NCI-H1417 treated with DMSO at 0.1 percent for 48 hours (cell line): ENCODE measurements at places on chromosomes 4 and X.

DNA sequence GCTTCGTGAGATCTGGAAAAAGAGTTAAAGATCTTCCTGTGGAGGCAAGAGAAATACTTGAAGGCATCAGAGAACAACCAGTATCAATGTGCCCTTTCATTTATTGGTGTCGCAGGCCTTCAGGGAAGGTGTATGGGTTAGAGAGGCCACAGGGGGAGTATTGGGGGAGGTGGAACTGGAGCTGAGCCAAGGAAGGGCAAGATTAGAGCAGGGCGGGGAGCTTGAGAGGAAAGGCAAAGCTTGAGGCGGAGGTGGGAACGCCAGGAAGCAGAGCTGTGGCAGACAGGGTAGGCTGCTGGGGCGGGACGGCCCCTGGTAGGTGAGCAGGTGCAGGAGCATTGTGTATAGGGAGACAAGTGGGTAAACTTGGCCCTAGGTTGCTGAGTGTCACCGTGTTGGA is 329.9 kb downstream of the ARHGAP10 start:
- no peak for DNase-seq

- no peak for DNase-seq
Measured at GRCh38 chr4:55030589-55030988, 94.8 kb downstream of the KDR start.

GRCh38 chrX:136725441-136726104 is 55.2 kb downstream of the ARHGEF6 start:
- no peak for DNase-seq

DNA sequence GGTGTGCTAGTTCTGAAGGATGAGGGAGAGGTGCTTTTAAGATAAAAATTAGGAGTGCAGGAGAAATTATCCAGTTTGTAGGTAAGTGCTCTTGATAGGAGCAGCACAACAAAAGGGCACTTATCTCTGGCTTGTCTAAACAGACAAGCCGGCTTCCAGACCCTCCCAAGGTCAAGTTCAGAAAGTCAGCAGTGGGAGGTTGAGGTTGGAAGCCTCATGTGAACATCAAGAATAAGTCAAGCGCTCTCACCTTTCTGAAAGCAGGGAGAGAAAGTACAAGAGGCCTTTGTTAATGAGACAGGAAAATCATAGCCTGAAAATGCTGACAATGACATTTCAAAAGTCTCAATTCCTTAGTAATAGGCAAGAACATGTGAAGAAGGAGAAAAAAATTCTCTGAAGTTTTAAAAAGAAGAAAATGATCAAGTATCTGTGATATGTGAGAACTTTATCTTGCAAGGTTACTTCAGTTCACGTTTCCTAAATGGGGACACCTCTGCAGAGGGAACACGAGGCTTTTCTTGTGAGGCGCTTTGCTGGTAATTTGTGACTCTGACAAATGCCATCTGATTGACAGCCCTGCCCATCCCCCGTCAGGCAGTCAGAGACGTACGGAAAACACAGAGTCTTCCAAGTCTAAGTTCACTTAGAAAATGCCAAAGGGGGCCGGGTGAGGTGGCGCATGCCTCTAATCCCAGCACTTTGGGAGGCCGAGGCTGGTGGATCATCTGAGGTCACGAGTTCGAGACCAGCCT is 62.2 kb downstream of the TIGD2 start:
- DNase-seq = no peak

GRCh38 chr4:70654605-70655011 is 11.7 kb downstream of the JCHAIN start:
- DNase-seq = no peak

DNA sequence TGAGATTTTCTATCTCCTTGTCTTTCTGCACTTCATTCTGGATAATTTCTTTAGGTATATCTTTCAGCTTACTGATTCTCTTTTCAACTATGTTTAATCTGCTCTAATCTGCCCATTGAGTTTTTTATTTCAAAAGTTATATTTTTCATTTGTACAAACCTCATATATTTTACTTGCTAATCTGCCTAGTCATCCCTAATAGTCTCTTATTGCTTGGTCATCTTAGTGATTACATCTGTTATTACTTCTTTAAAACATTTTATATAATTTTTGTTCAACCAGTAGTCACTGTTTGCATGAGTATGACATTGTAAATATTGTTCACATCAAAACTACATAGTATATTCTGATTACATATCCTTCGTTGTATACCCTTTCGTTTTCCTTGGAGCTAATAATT is 32.4 kb downstream of the KANTR start:
- DNase-seq = no peak

DNA sequence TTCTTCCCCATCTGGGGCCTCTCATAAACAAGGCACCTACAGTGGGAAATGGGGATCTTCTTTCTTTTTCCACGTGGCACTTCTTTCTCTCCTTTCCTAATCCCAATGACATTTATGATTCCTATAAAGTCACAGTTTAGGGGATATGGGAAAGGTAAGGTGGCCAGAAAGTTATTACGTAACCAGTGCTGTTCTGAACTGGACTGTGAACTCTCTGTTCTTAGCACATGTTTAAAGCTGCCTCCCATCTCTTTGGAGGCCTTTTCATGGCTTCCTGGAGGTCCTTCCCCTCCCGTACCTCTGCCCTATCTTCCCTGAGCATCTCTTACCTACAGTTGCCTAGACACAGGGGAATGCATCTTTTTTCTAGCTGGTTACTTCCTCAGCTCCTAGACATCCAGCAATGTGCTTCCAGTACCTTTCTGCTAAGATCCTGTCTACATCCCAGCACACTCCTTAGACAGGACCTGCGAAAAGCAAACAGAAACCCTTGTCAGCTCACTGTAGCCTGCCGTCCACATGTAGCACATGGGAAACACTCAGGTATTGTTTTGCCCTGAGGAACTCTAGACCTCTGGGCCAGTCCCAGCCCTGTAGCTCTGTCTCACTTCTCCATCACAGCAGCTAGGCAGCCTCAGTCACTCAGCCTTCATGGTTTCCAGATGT is 195.4 kb downstream of the NWD2 start:
- no peak for DNase-seq

GRCh38 chr4:67910585-67910905 is 26.7 kb upstream of the TMPRSS11D start:
- DNase-seq = no peak

DNA sequence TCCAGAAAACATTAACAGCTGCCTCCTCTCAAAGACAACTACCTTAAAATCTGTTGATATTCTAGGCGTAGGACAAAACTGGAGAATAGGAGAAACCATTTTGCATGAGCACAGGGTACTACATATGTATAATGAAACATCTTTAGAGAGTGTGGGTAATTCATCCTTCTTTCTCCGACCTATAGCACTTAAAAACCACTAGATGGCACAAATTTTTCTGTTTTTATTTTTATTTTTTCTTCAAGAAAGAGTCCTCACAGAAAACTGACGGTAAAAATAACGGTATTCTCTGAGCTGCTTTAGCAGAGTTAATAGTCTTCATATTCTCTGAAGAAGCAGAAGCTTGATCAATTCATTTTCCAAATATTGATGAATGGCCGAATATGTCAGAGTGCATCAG is 14.6 kb downstream of the SMIM31 start:
- no peak for DNase-seq

DNA sequence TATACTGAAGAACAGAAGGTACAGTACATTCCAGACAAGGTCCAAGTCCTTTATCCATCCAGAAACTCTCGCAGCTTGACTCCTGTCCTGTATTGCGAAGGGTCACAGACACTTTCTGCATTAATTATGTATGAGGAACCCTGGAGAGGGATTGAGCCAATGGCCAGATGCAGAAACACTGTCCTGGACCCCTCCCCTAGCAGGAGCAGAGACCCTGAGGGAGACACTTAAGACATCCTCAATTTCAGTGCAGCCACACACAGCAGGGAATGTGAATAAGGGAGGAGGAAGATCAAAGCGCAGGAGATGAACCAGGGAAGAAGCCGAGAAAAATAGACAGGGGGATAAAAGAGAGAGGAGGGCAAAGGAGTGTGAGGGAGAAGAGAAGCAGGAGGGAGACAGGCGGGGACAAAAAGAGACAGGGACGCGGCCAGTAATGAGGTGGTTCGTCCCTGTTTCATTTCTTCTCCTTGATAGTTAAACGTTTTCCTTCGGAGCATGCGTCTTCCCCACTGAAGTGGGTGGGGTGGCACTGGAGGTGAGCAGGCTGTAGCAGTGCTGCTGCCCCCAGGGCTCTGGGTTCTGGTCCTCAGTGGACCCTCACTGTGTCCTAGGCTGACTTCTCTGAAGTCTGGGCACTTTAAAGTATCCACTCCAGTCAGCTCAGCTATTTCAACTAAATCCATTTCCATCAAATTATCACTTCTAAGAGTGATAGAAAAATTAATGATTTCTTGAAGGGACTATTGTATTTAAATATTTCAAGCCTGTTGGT is 356.4 kb upstream of the NOCT start:
- no peak for DNase-seq

DNA sequence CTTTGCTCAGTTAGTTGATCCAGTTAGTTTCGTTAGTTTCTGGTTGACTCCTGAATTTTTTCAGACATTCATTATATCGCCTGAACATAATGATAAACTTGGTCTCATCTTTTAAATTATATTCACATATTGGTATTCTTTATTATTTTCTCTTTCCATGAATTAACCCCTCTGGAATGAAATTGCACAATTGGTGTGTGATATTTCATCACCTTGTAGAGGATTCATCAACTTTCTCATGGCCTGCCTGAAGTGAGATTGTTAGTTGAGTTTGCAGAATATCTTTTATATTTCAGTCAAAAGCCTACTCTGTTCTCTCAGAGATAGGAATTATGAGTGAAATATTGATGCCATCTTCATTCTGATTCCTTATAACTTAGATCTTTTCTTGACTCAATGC is 1160.6 kb upstream of the AGA start:
- DNase-seq = no peak

DNA sequence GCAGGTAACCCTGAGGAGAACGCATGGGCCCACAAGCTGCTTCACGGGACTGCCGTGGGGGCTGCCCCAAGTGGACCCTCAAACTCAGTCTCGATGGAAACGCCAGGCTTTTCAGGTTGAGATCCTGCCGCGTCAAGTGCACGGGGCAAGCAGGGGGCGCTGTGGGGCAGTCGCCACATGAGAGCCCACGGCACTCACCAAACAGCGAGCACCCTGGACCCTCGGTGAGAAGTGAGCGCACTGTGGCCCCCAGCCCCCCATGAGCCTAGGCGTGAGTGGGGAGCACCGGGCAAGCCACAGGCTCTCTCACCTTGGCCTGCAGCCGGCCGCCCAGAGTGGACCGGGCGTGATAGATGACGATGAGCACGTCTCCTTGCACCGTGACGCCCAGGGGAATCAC is 50.9 kb upstream of the CPLX1 start:
- no peak for DNase-seq

DNA sequence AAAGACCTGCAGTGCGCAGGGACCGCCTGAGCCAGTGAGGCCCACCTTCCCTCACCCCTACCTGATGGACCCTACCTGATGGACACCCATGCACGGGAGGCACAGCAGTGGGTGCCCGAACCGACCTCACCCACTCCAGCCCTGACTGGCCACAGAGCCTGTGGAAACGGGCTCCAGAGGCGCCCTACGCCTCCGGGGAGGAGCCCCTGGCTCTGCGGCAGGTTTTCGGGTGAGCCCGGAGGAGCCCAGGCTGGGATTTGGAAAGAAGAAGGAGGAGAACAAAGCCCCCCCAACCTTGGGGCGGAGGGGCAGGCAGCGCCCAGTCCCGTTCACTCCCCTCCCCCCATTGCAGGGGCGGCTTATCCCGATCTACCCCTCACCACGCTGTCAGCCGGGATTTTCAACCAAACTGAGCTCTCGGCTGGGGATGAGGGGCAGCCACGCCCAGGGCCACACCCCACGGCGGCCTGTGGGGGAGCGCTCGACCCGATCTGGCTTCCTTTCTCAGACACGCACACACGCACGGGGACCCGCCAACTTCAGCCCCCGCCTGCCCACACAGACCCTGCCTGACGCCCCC is 675 bp downstream of the L1CAM start:
- DNase-seq = no peak

GRCh38 chrX:47587906-47588735 is 5.9 kb downstream of the TIMP1 start:
- DNase-seq = no peak

- no peak for DNase-seq
Measured at GRCh38 chrX:77505227-77505626, 58.0 kb downstream of the FGF16 start.

- no peak for DNase-seq
Measured at GRCh38 chrX:153499341-153499740, 4.6 kb downstream of the BGN start.

DNA sequence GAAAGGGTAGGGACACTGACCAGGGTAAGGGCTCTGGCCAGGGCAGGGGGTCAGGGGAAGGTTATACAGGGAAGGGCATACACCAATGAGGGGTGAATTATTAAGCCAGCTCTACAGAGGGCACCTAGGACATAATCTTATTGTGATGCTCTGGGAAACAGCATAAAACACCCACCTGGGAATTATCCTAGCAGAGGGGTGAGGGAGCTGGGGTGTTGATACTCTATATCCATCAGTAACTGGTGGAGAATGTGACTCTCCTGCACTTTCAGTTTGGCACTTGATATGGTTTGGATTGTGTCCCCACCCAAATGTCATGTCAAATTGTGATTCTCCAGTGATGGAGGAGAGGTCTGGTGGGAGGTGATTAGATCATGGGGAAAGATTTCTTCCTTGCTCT is 291.2 kb downstream of the ASMT start:
- no peak for DNase-seq

- no peak for DNase-seq
Measured at GRCh38 chr4:99382745-99383360, 30.3 kb upstream of the ADH1C start.

GRCh38 chr4:9703391-9703790 is 78.0 kb upstream of the DRD5 start:
- peak; percentile 3 for DNase-seq

DNA sequence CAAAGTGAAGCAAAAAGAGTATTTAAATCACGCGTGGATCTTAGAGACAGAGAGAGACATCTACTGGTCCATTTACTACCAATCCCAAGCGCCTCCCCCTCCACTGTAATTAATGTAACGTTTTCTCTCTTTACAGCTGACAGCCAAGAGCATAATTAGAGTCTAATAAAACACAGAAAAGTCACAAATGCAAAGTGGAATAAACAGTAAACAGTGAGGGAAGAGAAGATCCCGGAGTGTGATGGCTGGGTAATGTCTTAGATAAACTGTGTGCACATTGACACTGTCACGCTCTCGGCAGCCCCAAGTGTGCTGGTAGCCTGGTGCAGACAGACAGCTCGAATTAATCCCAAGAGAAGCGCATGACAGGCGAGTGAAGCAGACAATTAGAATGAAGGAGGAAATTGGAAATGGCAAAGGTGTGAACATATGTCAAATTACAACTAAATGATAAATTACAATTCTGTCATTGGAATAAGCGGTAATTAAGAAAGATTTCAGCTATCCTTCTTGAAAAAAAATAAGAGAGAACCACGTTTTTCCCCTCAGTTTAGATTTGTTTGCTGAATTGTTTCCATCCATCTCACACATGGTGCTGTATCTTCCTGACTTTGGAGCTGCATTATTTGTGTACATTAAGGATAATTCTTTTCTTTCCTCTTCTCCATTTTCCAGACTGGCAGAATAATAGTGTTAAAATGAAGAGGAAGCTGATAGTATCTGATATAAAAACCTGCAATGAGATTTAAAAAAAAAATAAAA is 100.1 kb downstream of the CXXC4 start:
- peak; percentile 54 for DNase-seq

- no peak for DNase-seq
Measured at GRCh38 chr4:116183241-116183640, 902.1 kb downstream of the TRAM1L1 start.
